H9 (cell line): ENCODE measurements at places on chromosomes 2 and 18. TPM values are rescaled to one million over a fixed set of nuclear protein-coding genes. Genes with fewer than 3 reads are reported as not detected.

GRCh38 chr2:141515931-141516330, 614.9 kb downstream of the LRP1B start:
- H3K27me3 ChIP-seq: no peaks in the 10 kb centered on the region
- H3K36me3 ChIP-seq: no peaks in the 10 kb centered on the region; the same call in 1 of the 2 replicates
- H3K27ac ChIP-seq: no peak overlapping the region
- H3K4me3 ChIP-seq: no peak overlapping the region

DNA sequence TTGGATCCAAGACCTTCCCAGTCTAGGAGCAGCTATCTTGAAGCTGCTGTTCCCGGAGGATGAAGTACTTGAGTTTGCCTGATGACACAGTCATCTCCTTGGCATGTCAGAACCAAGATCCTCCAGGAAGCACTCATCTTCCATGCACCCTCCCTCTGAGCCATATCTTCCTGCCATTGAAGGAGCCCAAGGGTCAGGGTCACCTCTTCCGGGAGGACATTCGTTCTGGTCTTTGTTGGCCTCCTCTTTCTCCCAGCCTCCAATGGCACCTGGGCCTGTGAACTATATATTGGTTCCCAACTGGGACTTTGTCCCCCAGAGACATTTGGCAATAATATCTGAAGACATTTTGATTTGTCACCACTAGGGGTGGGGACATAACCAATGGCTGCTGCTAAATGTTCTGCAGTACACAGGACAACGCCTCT, 4.2 kb upstream of the MYO7B start:
- H3K27ac ChIP-seq: no peak overlapping the region
- no peaks in the 10 kb centered on the region for H3K36me3 ChIP-seq
- no peak overlapping the region for H3K4me3 ChIP-seq

The TTC21B gene
- 16.6 and 18.8 TPM in 2 replicates for total RNA-seq

GRCh38 chr2:46349115-46349547, 51.9 kb downstream of the EPAS1 start:
- H3K27ac ChIP-seq: no peak overlapping the region
- H3K4me3 ChIP-seq: no peak overlapping the region

GRCh38 chr2:61016392-61017002, 1.0 kb upstream of the PEX13 start:
- no peaks in the 10 kb centered on the region for H3K4me1 ChIP-seq
- no peak for DNase-seq
- H3K27ac ChIP-seq: peak overlapping the region; percentile 40
- peaks cover 7% of the 10 kb centered on the region; the same call in 1 of the 2 replicates for H3K36me3 ChIP-seq
- no peaks in the 10 kb centered on the region for H3K27me3 ChIP-seq

- no peaks in the 10 kb centered on the region for H3K27me3 ChIP-seq
- H3K27ac ChIP-seq: no peak overlapping the region
- H3K36me3 ChIP-seq: no peaks in the 10 kb centered on the region
- DNase-seq: no peak
These were observed 188.8 kb downstream of the TSN start for GRCh38 chr2:121944072-121944831.

The HOXD13 gene
- total RNA-seq: not detected in 2 replicates

The CNDP1 gene
- 0.29 TPM in 1 of 2 replicates, not detected in the other for total RNA-seq

The FRZB gene
- 1.1 and 1.3 TPM in 2 replicates for total RNA-seq
